Thoracic aorta (tissue), 2 donors: ENCODE measurements at places on chromosomes 2 and 18. TPM values are rescaled to one million over a fixed set of nuclear protein-coding genes. Genes with fewer than 3 reads are reported as not detected.

DNA sequence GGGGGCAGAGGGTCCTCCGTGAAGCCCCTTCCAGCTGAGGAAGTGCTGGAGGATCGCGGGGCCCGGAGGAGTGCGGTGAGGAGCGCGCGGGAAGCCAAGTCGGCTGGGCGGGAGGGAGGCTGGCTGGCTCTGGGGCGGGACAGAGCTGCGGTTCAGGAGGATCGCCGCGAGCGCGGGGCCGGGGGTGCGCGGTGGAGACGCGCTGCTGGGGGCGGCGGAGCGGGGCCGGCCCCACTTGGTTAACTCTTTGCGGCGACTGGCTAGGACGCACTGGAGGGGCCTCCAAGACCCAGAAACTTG, 464 bp downstream of the CYBRD1 start:
- H3K4me3 ChIP-seq: peak overlapping the region; percentile 98
- H3K36me3 ChIP-seq: no peaks in the 10 kb centered on the region
- H3K4me1 ChIP-seq: peaks cover 40% of the 10 kb centered on the region
- DNase-seq: no peak
- H3K27me3 ChIP-seq: no peaks in the 10 kb centered on the region
- peak overlapping the region; percentile 94 for H3K27ac ChIP-seq

- H3K27ac ChIP-seq: no peak overlapping the region
- DNase-seq: no peak
- no peak overlapping the region for H3K4me3 ChIP-seq
- H3K4me1 ChIP-seq: no peaks in the 10 kb centered on the region
- no peaks in the 10 kb centered on the region for H3K27me3 ChIP-seq
These were observed 146.0 kb downstream of the UBE2E3 start for GRCh38 chr2:181126311-181126868.

DNA sequence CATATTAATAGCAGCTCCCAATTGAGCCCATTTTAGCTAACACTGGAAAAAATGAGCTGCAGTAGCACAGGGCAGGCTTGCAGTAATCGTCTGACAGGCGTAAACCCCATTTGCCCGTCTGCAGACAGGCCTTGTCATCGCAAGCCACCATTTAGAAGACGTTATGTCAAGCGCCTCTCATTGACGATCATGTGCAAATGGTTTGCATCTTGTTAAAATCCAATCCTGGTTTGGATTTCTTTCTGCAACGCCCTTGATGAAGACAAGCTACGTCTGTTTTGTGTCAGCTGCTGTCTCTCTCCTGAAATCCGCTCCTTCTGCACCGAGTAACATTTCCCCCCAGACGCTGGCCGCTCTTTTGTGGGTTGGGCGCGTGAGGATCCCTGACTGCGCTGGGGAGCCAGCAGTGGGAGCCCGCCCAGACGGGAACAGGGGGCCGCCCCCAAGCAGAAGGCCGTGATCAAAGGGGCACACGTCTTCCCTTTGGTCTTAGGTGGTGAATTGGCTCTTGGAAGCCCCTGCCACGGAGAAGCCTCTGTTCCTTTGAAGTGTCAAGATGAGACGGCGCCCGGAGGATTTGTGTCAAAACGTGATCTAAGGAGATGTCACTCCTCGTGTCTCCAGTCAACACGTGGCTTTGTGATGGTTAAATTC, 84.2 kb upstream of the GPC1 start:
- no peaks in the 10 kb centered on the region for H3K27me3 ChIP-seq
- no peak overlapping the region for H3K27ac ChIP-seq
- H3K4me3 ChIP-seq: no peak overlapping the region

DNA sequence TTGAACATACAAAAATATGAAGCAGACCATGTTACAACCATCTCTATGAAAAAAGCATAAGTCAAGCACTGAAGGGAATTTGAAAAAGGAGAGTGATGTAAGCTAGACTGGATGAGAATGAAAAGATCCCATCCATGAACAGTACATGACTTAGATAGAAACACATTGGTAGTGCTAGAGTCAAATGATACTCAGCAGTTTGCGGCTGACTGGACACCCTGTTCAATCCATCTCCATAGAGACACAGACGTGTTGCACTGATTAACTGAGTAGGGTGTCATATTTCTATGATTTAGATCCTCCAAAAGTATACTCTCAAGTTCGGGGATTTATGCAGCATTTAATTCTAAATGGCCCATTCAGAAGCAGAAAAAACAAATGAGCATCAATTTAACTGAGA, 674.3 kb upstream of the NRXN1 start:
- H3K27ac ChIP-seq: no peak overlapping the region
- H3K4me3 ChIP-seq: no peak overlapping the region
- DNase-seq: no peak

- H3K4me1 ChIP-seq: no peaks in the 10 kb centered on the region
- no peaks in the 10 kb centered on the region for H3K27me3 ChIP-seq
- no peak overlapping the region for H3K4me3 ChIP-seq
- H3K36me3 ChIP-seq: no peaks in the 10 kb centered on the region
- no peak overlapping the region for H3K27ac ChIP-seq
These were observed 22.9 kb downstream of the TDRD15 start for GRCh38 chr2:21146638-21147037.

- H3K4me3 ChIP-seq: peak overlapping the region; percentile 22
- peaks cover 12% of the 10 kb centered on the region for H3K4me1 ChIP-seq
- H3K36me3 ChIP-seq: no peaks in the 10 kb centered on the region
- H3K27me3 ChIP-seq: peaks cover 7% of the 10 kb centered on the region
- no peak for DNase-seq
These were observed 1.4 kb upstream of the SOX11 start for GRCh38 chr2:5690718-5691220.

- no peak for DNase-seq
- H3K36me3 ChIP-seq: no peaks in the 10 kb centered on the region
These were observed 95.0 kb downstream of the SPP2 start for GRCh38 chr2:234145511-234145910.

GRCh38 chr2:234689911-234690379, 193.1 kb upstream of the ARL4C start:
- no peak for DNase-seq
- no peak overlapping the region for H3K4me3 ChIP-seq
- H3K27ac ChIP-seq: no peak overlapping the region
- H3K4me1 ChIP-seq: peaks cover 11% of the 10 kb centered on the region
- H3K36me3 ChIP-seq: no peaks in the 10 kb centered on the region

DNA sequence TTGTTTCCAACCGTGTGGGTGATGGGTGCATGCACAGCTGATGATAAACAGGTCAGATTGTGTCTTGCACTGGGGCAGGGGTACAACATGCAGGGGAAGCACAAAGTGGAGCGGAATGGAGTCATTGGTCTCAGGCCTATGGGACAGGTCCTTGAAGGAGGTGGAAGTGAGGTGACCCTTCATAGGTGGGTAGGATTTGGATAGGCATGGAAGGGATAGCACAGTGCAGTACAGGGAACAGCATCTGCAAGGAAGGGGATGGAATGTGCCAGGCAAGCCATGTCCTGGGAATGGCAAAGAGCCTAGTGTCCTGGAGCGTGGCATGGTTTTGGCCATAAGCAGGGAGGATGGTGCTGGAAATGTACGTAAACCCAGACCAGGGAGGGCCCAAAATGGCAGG, 143.9 kb downstream of the CAPN13 start:
- H3K27me3 ChIP-seq: no peaks in the 10 kb centered on the region
- no peak overlapping the region for H3K27ac ChIP-seq
- H3K4me1 ChIP-seq: no peaks in the 10 kb centered on the region
- H3K36me3 ChIP-seq: no peaks in the 10 kb centered on the region
- no peak overlapping the region for H3K4me3 ChIP-seq

The CCDC74A gene
- 2.6 TPM for total RNA-seq

The LAPTM4A gene
- total RNA-seq: 200 TPM

The HOXD4 gene
- 9.3 TPM for total RNA-seq

GRCh38 chr2:84380875-84381274, 78.2 kb downstream of the SUCLG1 start:
- H3K27ac ChIP-seq: no peak overlapping the region
- no peaks in the 10 kb centered on the region for H3K27me3 ChIP-seq
- H3K36me3 ChIP-seq: no peaks in the 10 kb centered on the region
- DNase-seq: no peak
- H3K4me3 ChIP-seq: no peak overlapping the region

The PAX3 gene
- not detected for total RNA-seq

DNA sequence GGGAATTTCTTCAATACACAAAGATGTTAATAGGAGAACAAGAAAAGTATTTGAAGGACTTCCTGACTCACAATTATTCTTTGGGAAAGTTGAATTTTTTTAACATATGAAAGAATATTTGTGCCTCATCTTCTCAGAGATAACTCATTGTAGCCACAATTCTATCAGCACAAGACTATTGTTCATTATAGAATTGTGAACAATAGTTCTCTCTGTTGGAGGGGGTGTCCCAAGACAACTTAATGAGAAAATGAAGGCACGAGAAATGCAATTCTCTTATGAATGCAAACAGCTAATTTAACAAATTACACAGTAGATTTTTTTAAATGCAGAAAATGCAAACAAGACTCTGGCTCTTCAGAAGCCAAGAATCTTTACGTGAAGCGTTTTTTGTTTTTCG, 157.0 kb downstream of the BARD1 start:
- no peaks in the 10 kb centered on the region for H3K4me1 ChIP-seq
- no peak overlapping the region for H3K4me3 ChIP-seq
- no peak for DNase-seq
- no peaks in the 10 kb centered on the region for H3K36me3 ChIP-seq
- H3K27me3 ChIP-seq: no peaks in the 10 kb centered on the region

- H3K4me3 ChIP-seq: no peak overlapping the region
- peaks cover 38% of the 10 kb centered on the region for H3K4me1 ChIP-seq
- H3K27me3 ChIP-seq: no peaks in the 10 kb centered on the region
- no peak for DNase-seq
- H3K36me3 ChIP-seq: no peaks in the 10 kb centered on the region
These were observed 70.0 kb downstream of the HS1BP3 start for GRCh38 chr2:20580690-20581437.

DNA sequence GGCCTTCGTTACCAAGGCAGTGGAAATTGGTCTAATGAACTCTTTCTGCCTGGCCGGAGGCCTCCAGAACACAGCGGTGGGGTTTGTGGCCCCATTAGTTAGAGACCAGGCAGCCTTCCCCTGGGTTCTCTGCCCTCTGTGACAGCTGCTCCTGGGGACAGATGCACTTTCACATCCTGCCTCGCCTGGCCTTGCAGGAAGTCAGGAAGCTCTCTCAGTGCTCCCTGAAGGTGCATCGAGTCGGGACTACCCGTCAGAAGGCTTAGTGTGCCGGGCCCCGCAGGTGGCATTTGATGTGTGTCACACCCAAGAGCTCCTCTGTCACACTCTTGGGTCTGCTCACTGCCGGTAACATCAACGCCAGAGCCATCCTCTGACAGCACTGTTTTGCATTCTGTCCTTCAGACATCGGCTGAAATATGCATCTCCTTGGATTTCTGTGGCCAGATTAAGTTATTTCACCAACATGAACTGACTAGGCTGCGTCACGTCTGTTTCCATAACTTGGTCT, 158.3 kb downstream of the LDLRAD4 start:
- peaks cover 24% of the 10 kb centered on the region for H3K4me1 ChIP-seq
- H3K4me3 ChIP-seq: no peak overlapping the region
- no peaks in the 10 kb centered on the region for H3K36me3 ChIP-seq
- H3K27me3 ChIP-seq: no peaks in the 10 kb centered on the region
- no peak for DNase-seq

DNA sequence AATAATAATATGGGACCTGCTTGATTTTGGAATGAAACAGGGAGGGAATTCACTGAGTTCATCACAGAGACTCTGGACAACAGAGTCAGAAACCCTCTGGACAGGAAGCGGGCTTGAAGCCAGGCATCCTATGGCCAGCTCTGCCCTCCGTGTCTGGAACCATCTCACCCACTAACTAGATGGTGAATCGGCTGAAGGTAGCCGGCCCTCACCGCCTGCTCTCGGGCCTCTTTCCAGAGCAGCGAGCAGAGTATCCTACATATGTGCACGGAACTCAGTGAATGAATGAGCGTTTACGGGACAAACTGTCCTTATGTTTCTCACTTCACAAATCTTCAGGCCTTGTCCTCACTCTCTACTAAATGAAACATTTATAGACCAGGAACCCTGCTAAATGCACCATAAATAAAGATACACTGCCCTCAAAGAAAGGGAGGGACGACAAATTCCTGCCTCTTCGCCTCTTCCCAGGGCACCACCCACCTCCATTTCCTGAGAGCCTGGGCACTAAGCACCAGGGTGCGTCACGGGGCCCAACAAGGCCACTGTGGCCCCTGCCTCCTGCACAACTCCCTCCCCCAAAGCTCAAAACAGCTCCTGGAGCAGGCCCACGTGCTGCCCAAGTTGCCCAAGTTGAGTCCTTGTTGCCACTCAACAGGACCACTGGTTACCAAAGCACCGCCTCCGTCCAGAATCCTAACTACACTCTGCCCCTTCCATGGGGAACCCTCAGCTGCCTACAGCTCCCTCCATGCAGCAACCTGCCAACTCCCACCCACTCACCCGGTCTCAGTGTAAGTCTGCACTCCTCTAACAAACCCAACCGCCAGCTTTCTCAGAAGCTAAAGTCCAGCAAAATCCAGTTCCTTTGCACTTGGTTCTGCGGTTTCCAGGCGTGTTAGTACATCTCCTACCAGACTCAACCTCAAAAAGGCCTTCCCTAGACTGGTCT, 1.7 kb downstream of the TBC1D8 start:
- DNase-seq: no peak
- H3K36me3 ChIP-seq: no peaks in the 10 kb centered on the region
- H3K27me3 ChIP-seq: no peaks in the 10 kb centered on the region
- H3K4me3 ChIP-seq: peak overlapping the region; percentile 93

The CAPN14 gene
- 0.14 TPM for total RNA-seq

- DNase-seq: no peak
- no peaks in the 10 kb centered on the region for H3K27me3 ChIP-seq
- H3K27ac ChIP-seq: peak overlapping the region; percentile 15
- peaks cover 4% of the 10 kb centered on the region for H3K4me1 ChIP-seq
- H3K4me3 ChIP-seq: no peak overlapping the region
These were observed 62.9 kb downstream of the MTHFD2 start for GRCh38 chr2:74261204-74261864.

DNA sequence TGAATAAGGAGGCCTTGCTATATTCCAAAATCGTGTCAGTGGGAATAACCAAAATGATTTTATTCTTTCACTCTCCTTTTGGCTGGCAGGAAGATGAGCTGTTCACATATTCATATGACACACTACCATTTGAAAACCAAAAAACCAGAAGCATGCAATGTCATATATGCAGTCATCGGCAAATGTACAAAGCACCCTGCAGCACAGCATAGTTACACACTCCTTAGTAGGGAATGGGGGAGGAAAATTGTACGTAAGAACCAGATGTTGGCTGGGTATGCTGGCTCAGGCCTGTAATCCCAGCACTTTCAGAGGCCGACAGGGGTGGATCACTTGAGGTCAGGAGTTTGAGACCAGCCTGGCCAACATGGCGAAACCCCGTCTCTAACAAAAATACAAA, 176.6 kb downstream of the GFPT1 start:
- H3K4me1 ChIP-seq: peaks cover 20% of the 10 kb centered on the region
- no peak for DNase-seq
- H3K4me3 ChIP-seq: no peak overlapping the region
- no peaks in the 10 kb centered on the region for H3K27me3 ChIP-seq
- H3K27ac ChIP-seq: no peak overlapping the region
